ENCODE measurements at places on chromosomes 2 and 18.

DNA sequence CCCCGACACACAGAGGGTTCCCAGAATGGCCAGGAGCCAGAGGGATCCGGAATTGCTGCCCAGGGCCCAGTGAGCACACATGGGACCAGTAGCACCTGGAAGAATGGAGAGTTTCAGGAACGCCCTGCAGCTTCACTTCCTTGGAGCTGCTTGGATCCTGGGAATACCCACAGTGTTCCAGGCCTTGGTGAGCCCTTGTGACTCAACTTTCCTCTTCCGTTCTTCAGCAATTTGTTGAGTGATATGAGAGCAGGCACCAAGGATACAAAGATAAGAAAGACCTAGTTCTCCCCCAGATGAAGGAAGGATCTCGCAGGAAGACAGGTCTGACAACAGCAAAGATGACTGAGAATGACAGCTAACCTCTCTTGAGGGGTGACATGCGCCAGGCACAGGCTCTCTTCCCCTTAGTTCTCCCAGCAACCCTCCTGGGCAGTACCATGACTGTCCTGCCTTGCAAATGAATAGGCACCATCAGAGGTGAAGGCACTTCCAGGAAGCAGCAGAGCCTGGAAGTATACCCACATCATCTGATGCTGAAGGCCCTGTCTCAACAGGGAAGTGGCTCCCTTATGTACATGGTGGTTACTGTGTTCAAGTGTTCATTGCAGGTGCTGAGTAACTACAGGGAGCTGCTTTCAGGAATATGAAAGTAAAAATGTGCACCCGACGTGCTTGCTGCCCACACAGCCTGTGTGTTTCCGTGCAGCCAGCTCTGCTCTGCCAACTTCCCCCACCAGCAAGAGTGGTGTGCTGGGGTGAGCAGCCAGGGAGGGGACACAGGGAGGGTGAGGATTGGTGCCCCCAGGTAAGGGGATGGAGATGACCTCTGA, 116.2 kb downstream of the STPG4 start:
- peak; percentile 5 for DNase-seq

DNA sequence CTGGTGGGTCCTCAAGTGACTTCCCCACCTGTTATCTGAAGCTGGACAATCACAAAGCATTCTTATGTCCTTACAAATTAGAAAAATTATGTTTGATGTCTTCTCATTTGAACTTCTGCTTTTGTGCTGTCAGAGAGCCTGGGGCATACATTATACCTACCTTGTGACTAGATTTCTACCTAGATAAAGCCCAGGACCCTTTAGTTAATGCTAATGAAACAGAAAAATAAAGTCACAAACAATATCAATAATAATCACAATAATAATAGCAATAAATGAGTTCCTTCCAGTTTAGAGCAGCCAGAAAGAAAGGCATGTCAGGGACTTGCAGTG, 456.4 kb downstream of the SETBP1 start:
- DNase-seq: no peak

DNA sequence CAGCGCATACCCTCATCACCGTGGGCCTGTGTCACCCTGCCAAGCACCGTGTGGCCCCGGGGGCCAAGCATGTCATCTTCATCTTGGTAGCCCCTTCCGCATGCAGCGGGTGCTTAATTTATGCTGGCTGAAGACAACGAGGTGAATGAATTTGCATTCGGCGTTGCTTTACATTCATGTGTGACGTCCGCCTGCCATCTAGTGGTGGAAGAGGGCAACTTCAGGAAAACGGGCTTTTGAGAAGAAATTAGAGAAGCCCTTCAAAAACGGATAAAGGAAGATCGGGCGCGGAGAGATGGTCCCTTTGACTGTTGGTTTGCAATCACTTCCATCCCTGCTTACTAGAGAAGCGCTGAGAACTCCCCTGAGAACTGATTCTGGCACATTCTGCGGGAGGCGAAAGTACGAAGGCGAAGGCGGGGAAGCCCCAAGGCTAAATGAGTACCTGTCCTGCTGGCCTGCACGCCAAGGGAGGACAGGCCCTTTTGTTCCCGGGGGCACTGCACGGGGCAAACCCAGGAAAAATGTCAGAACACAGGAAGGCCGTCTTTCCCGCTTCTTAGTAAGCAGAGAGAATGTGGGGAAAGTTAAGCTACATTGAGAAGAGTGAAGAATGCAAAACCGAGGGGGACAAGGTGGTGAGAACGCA, 145.9 kb downstream of the ZNF516 start:
- peak; percentile 38 for DNase-seq

DNA sequence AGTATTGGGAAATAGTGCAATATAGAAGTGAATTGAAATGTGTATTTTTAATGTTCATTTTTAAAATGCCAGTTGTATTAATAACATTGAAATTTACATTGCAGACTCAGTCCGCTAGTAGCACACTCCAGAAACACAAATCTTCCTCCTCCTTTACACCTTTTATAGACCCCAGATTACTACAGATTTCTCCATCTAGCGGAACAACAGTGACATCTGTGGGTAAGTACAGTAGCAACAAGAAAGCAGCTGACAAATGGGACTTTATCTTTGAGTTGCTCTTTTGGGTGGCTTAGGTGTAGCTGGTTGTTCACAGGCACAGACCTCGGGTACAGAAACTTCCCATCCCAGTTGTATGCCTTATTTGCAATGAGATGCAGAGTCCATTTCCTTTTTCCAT, 118.2 kb upstream of the IL1R2 start:
- no peak for DNase-seq
